ENCODE measurements at places on chromosomes 12 and 14.

GRCh38 chr12:2582631-2583030, 212.1 kb upstream of the FKBP4 start:
- DNase-seq, result peak; percentile 3

GRCh38 chr12:30980955-30981662, 54.6 kb downstream of the TSPAN11 start:
- no peak for DNase-seq

DNA sequence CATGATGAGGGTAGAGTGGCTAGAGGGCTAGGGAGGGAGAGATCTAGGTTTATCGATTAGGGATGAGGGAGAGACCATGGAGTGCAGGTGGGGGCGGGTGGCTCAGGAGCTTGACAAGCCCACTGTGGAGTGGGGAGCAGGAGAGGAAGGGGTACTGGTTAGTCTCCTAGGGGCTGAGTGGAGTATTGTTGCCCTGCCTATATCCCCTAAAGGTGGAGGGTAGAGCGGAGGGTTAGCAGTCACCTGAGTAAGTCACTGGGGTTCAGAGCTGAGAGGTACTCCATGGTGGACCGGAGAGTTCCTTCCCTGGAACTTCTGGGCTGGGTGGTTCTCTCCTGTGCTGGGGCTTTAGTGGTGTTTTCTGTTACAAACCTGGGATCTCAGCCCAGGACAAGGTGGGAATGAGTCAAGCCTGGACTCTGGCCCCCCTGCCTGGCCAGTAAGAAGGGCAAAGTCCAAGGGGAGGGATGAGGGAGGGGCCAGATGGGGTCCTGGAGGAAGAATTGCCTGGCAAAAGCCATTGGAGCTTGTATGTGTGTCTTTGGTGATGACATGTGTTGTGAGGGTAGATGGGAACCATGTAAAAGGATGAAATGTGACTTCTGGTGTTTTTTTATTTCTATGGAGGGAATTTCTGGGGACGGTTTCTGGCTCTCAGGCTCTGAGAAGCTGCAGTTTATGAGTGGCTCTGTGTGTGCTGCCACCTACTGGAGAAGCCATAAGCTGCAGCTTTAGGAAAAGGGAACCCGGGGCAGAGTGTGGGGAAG, at the start of gene CIDEB:
Gene CIDEB (minus strand): TSS at position 403 of the 767 bp plus-strand sequence. CDS start 119 bp downstream, at position 284.
- peak; percentile 44 for DNase-seq

DNA sequence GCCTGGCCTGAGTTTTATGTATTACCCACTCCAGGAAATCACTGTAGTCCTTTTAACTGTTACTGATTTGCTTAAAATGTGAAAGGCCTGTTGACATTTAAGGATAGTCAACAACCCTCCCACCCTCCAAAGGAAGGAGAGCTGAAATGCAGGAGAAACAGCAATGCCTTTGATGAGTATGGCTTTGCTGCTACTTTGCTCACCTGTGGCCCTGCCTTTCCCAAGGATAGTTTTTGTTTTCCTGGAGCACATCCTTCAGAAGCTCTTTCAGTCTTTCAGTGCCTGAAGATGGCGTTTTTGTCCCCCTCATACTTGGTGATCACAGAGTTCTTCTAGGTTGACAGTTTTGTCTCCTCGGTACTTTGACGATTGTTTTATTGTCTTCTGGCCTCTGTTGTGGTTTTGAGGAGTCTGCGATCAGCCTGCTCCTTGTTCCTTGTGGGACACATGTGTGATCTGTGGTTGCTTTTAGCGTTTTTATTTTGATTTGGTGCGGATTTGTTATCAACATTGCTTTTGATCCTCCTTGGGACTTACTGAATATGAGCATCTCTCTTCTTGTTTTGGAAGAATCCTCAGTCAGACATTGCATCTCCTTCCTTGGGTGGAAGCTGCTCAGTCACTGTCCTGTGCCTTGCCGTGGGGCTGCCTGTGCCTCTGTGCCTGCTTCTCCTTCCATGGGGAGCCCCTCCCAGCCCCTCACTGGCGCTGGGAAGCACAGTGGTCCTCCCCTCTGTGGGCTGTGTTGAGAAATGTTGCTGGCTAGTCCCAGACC, 17.2 kb downstream of the PACS2 start:
- no peak for DNase-seq

- peak; percentile 99 for DNase-seq
Measured at GRCh38 chr14:100031506-100032281, 33.5 kb upstream of the EVL start.

GRCh38 chr12:54051874-54052437, 1.7 kb upstream of the HOXC4 start:
- peak; percentile 58 for DNase-seq

DNA sequence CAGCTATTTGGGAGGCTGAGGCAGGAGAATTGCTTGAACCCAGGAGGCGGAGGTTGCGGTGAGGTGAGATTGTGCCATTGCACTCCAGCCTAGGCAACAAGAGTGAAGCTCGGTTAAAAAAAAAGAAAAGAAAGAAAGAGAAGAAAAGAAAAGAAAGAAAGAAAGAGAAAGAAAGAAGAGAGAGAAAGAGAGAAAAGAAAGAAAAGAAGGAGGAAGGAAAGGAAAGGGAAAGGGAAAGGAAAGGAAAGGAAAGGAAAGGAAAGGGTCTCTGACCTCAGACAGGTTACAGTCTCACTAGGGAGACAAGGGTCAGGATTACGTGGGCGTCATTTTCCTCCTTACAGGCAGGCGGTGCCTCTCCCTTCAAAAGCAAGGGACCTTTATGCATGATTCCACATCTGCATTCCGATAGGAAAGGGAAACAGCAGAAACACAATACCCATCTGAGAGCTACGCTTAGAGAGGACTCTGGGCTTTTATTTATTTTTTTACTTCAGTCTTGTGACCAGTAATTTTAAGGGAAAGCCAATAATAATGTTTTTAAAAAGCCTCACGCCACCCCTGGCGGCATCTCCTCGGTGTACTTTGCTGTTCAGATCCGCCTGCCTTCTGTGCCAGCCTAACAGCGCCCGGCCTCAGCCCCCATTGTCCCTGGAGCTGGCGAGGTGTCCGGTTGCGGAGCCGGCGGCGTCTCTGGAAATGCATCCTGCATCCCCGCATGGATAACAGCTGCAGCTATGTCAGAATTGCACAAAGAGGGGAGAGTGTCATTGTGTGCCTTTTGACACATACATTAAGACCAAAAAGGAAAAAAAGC, 945 bp upstream of the HIP1R start:
- no peak for DNase-seq

- no peak for DNase-seq
Measured at GRCh38 chr14:20866194-20866593, 25.0 kb upstream of the RNASE3 start.

GRCh38 chr12:55957106-55957859, 8.6 kb downstream of the PMEL start:
- DNase-seq, result no peak

- DNase-seq, result no peak
Measured at GRCh38 chr12:1883513-1883912, 34.9 kb downstream of the CACNA2D4 start.

DNA sequence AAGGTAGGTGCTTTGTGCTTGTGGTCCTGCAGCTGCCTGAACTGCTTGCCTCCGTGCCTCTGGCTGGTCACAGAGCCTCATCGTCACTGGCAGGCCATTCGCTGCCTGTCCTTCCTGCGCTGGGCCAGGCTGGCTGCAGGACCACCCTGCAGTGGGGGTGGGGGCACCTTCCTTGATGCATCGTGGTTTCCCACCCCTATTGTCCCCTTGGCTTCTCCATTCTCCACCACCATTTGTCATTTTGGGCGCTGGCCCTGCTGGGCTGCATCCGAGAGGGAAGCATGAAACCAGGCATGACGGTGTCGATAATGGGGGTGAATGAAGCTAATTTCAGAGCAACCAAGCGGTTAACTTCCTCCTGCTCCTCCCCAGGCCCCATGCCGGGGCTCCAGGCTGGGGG, 127.7 kb downstream of the NRXN3 start:
- DNase-seq, result no peak

- DNase-seq, result peak; percentile 47
Measured at GRCh38 chr14:68147303-68147702, 327.7 kb downstream of the RAD51B start.

DNA sequence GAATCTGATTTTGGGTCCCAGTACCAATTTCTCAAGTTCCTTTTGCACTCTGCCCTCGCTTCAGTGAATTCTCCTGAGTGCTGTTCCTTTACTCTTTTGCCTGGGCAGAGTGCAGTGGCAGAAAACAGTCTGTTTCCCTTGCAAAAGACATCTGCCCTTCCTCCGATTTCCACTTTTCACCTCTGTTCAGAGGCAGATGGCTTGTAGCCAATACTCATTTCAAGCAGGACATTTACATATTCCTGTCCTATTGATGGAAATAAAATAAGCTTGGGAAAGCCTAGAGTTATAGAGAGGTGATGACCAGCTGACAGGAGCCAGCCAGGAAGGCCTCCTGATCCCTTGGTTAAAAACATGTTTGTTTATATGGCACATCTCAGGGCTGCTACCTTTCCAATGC, 111.0 kb downstream of the SLC8A3 start:
- no peak for DNase-seq

DNA sequence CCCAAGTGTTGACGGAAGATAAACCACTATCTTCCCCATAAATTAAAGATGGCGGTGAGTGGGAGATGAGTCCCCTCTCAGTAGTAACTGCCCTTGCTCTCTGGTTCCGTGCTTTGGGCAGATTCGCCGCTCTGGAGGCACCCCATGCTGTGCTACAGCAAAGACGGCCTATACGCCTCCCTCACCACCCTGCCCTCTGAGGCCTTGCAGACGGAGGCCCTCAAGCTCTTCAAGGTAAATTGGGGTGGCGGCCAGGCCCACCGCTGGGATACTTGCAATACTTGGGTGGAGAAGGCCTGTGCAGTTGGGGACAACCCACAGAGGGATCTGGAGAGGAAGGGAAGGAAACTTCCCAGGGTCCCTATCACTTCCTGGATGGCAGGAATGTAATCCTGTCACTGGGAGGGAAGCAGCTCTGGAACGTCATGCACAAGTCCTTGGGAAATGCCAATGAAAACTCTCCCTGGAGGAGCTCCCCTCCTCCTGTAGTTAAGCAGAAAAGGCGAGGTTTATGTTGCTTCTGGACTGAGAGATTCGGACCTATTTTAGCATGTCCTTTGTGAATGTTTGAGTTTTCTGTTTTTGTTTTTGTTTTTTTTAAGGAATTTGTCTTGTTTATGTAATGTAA, 22.8 kb downstream of the PIGH start:
- DNase-seq, result no peak

DNA sequence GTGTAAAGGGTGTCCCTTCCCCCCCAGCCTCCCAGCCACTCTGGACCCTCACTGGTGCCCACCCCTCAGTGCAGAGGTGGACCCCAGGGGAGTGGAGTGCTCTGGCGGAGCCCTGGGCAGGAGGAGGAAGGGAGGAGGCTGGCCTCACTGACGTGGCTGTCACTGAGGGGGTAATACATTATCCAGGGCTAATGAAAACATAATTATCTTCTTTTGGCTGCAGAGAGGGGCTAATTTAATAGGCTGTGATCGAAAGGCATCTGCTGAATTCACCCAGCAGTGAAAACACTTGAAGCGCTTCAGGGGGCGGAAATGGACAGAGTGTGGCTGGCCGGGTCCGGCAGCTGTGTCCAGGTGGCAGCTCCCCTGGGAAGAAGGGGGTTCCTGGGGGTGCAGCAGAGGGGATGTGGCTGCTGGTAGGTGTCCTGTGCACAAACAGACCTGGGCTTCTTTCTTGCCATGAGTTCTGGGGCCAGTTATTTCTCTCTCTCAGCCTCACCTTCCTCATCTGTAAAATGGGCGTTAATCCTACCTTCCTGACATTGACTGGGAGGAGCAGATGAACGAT, 3.7 kb upstream of the NOS1 start:
- no peak for DNase-seq

GRCh38 chr14:76917158-76917596, 91.0 kb downstream of the LRRC74A start:
- DNase-seq, result peak; percentile 75

- no peak for DNase-seq
Measured at GRCh38 chr12:128956755-128957154, 103.5 kb downstream of the GLT1D1 start.

DNA sequence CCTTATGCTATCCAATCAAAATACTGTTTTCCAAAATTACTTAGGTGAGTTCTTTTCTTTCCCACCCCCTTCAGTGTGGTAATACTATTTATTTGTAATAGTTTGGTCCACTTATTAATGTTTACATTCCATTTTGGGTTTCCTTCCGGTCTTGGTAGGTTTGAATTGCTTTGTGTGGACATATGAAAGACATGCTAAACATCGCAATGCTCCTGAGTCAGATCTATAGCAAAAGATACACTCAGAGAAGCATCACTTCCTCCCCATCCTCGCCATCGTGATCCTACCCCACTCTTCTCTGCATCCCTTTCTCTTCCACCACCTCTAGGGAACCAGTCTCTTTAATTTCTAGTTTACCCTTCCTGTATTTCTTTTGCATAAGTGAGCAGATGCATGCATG, 30.0 kb downstream of the TUNAR start:
- no peak for DNase-seq

GRCh38 chr12:92370828-92371227, 225.2 kb upstream of the BTG1 start:
- DNase-seq, result no peak

- DNase-seq, result no peak
Measured at GRCh38 chr12:57529831-57530230, 7.2 kb downstream of the MBD6 start.

- DNase-seq, result no peak
Measured at GRCh38 chr14:95500201-95500681, 16.2 kb downstream of the SYNE3 start.

GRCh38 chr12:48061938-48062719, 43.8 kb downstream of the SENP1 start:
- peak; percentile 1 for DNase-seq

DNA sequence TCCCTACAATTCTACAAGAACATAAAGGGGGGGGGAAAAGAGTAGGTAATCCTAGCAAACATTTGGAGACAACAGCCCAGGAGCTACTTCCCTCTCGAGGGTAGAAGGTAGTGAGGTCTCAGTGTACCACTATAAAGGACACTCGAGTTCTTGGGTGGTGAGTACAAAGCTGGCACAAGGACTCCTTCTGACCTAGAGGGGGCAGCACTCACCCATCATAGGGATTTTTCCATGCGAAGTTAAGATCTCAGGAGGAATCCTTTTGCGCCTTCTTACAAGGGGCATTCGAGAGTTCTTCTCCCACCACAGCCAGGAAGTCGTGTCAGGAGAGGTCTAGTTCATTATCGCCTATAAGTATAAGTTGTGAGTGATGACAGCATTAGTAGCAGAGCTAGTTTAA, 200.2 kb upstream of the RBM19 start:
- peak; percentile 17 for DNase-seq

DNA sequence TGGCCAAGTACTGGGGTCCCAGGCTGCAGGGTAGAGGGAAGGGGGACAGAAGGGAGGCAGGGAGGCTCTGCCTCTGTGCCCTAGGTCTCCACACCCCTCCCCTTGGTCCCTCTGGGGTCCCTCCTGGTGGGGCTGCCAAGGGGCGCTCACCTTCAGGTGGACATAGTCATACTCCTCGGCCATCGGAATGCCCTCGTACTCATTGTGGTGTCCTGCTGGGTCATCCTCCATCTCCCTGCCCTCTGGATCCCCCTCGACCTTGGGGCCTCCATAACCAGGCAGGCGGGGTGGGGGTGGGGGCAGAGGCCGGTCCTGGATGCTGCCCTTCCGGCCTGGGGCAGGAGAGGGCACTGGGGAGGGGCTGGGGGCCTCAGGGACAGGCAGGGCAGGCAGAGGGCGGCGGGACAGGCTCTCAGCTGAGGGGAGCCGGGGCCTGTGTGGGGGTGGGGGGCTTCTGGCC, 5.8 kb downstream of the EFS start:
- DNase-seq, result no peak

Measured in fibroblast of skin of right quadriceps (primary cell).